ENCODE measurements at places on chromosomes 3 and 15. TPM values are rescaled to one million over a fixed set of nuclear protein-coding genes. Genes with fewer than 3 reads are reported as not detected.

DNA sequence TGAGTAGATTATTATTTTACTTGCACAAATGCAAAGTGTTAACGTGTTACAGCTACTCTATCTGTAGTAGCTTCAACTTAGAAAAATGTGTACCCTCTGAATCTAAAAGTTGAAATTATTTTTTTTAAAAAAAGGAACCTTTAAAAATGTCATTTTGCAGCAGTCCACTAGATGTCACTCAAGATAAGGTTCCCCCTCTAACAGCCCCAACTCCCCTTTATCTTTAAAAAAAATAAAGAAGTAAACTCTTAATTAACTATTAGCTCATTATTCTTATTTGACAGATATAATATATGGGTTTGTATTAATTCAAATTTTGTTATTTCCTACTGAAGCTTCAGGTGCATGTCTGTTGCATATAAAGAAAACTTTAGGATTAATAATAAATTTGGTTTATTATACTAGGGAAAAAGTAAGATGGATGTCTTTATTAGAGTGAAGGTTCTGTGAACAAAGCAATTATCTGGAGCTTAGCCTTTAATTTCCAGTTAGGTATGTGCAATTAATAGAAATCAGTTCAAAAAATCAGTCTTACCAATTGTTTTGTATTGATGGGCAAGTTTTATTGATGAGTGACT is 288.5 kb downstream of the VGLL3 start:
- H3K27me3 ChIP-seq: no peaks in the 10 kb centered on the region
- H3K27ac ChIP-seq: no peak overlapping the region
- no peak for DNase-seq
- no peaks in the 10 kb centered on the region for H3K4me1 ChIP-seq
- no peak overlapping the region for H3K4me3 ChIP-seq
- peaks cover 10% of the 10 kb centered on the region for H3K36me3 ChIP-seq

Gene CPNE4
- 1.6 TPM for total RNA-seq

Gene RLBP1
- total RNA-seq: not detected

DNA sequence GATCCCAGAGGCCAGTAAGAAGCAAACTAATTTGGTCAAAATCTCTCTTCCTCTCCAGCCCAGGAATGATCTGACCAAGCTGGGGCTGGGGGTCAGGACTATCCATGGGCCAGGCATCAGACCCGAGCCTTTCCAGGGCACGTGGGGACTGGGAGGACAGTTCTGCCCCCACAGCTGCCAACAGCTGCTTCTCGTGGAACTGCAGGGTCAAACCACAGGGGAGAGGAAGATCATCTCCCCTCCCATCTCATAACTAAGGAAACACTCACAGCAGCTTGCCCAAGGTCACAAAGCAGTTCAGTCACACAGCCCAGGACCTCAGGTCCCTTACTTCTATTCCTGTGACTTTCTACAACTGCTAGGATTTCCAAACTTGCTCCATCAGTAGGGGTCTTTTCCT is 47.1 kb downstream of the DAPK2 start:
- no peaks in the 10 kb centered on the region for H3K27me3 ChIP-seq
- no peak for DNase-seq
- no peaks in the 10 kb centered on the region for H3K36me3 ChIP-seq
- H3K27ac ChIP-seq: no peak overlapping the region

DNA sequence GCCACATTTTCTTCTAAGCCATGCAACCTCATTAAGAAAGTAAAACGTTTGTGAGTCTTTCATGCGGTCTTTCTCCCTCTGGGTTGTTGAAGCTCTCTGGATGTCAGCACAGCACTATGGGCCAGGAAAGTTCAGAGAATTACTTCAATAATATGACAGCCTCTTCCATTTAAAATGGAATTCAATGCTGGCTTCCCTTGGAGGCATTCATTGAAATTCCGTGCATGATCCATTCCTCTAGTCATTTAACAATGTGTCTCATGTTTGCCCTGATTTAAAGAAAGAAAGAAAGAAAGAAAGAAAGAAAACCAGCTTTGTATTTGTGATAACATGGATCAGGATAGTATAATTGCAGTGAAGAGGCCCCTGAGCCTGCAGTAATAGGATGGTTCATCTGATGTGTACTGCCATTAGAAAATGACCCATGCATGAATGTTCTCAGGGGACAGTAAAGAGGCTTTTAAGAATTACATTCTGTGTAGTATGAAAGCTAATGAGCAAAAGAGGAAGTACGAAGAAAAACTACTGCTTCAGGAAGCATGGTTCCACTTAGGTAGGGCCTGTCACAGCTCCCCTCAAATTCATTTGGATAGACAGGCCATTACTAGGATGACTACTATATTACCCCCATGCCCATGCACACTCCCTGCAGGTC is 146.0 kb downstream of the ARPP21 start:
- no peak overlapping the region for H3K27ac ChIP-seq
- no peak overlapping the region for H3K4me3 ChIP-seq
- DNase-seq: no peak
- no peaks in the 10 kb centered on the region for H3K27me3 ChIP-seq

DNA sequence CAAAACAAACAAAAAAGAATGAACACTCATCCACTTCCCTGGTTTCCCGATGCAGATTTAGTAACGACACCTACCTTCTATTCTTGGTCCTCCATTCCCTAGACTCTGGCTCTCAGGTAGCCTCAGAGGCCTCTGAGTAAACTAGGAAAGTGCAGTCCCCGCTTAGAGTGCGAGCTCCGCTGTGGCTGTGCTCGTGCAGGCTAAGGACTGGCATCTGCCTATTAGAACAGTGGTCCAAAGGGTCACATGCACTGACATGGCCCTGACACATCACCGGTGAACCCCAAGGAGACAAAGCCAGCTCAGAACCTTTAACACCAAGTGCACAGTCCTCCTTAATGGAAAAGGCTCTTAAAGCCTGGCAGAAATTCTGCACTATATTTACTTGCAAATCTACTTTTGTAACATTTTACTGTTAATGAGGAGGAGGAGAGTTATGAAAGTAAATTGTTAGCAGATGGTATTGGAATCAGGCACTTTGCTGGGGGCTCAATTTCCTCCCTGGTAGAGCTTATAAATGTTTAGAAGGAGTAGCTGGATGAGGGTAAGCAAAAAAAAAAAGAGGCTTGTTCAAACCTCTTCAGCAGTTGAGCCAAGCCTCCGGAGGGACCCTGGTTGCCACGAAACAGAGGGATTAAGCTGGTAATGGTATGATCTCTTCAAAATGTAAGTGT is 31.1 kb downstream of the VGLL4 start:
- H3K36me3 ChIP-seq: no peaks in the 10 kb centered on the region
- DNase-seq: no peak
- no peak overlapping the region for H3K4me3 ChIP-seq
- H3K4me1 ChIP-seq: peaks cover 7% of the 10 kb centered on the region
- H3K27me3 ChIP-seq: no peaks in the 10 kb centered on the region
- no peak overlapping the region for H3K27ac ChIP-seq

GRCh38 chr15:41483115-41483514 is 10.6 kb upstream of the ITPKA start:
- DNase-seq: no peak
- no peaks in the 10 kb centered on the region for H3K4me1 ChIP-seq
- H3K27ac ChIP-seq: no peak overlapping the region
- H3K27me3 ChIP-seq: no peaks in the 10 kb centered on the region
- no peak overlapping the region for H3K4me3 ChIP-seq

GRCh38 chr15:29470311-29470710 is 200.7 kb upstream of the NSMCE3 start:
- no peaks in the 10 kb centered on the region for H3K36me3 ChIP-seq
- no peak overlapping the region for H3K4me3 ChIP-seq
- no peaks in the 10 kb centered on the region for H3K27me3 ChIP-seq
- H3K4me1 ChIP-seq: peaks cover 3% of the 10 kb centered on the region
- H3K27ac ChIP-seq: no peak overlapping the region

GRCh38 chr15:60387321-60387720 is 10.5 kb downstream of the ANXA2 start:
- no peaks in the 10 kb centered on the region for H3K27me3 ChIP-seq
- no peak for DNase-seq
- no peak overlapping the region for H3K27ac ChIP-seq
- no peaks in the 10 kb centered on the region for H3K36me3 ChIP-seq

Gene PRR20G
- total RNA-seq: 0.26 TPM

DNA sequence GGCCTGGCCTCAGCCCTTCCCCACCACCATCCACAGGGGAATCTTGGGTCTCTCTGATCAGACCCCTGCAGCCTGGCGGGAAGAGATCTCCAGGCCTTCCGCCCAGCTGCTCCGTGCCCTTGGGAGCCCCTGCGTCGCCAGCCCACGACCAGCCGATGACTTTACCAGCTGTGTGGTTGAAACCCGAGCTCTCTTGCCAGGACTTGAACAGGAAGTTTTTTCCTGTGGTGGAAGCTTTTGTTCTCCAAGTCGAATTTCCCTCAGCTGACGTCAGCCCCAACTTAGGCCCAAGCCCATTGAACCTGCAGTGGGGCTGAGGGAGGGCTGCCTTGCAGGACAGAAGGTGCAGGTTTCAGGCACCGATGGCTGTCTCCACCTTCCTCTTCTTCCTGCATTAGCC is 51.7 kb upstream of the SMAD3 start:
- H3K27me3 ChIP-seq: no peaks in the 10 kb centered on the region
- peaks cover 13% of the 10 kb centered on the region for H3K4me1 ChIP-seq
- peak; percentile 85 for DNase-seq
- no peak overlapping the region for H3K4me3 ChIP-seq

DNA sequence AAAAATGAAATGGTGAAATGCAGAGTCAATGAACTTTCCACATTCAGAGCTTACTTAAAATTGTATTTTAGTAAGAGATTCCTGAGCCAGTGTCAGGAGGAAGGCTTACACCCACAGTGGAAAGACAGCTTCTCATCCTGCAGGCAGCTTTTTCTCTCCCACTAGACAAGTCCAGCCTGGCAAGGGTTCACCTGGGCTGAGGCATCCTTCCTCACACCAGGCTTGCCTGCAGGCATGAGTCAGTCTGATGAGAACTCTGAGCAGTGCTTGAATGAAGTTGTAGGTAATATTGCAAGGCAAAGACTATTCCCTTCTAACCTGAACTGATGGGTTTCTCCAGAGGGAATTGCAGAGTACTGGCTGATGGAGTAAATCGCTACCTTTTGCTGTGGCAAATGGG is 3.1 kb downstream of the CCR4 start:
- H3K4me3 ChIP-seq: no peak overlapping the region
- H3K4me1 ChIP-seq: 0 out of 2 replicates have a peak, but pooled peaks cover 2% of the 10 kb centered on the region
- H3K27ac ChIP-seq: no peak overlapping the region
- DNase-seq: no peak

Gene CPN2
- not detected for total RNA-seq
